ENCODE measurements at places on chromosomes 1 and 21.

- DNase-seq = no peak
Observed at GRCh38 chr1:12048372-12048771, 14.7 kb upstream of the TNFRSF8 start.

DNA sequence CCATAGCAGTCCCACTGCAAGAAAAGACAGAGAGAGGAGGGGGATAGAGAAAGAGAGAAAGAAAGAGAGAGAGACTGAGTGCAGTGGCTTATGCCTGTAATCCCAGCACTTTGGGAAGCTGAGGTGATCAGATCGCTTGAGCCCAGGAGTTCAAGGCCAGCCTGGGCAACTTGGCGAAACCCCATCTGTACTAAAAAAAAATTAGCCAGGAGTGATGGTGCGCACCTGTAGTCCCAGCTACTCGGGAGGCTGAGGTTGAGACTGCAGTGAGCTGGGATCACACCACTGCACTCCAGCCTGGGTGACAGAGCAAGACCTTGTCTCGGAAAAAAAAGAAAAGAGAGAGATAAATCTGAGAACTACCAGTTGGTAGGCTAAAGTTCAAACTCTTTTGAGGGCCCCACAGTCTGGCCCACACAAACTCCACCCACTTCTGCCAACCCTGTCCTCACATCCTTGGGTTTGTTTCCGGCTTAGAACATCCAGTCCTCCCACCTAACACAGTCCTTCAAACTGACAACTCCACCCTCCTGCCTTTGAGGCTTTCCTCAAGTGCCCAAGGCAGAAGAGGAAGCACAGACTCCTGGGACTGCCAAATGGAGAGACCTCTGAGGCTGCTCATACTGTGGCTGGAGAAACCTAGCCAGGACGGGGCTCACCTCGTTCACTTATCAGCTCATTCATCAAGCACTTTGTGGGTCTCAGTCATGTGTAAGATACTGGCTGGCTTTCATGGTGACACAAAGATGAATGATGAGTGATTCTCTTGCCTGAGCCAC lies 20.1 kb downstream of the TFAP2E start:
- DNase-seq = no peak

DNA sequence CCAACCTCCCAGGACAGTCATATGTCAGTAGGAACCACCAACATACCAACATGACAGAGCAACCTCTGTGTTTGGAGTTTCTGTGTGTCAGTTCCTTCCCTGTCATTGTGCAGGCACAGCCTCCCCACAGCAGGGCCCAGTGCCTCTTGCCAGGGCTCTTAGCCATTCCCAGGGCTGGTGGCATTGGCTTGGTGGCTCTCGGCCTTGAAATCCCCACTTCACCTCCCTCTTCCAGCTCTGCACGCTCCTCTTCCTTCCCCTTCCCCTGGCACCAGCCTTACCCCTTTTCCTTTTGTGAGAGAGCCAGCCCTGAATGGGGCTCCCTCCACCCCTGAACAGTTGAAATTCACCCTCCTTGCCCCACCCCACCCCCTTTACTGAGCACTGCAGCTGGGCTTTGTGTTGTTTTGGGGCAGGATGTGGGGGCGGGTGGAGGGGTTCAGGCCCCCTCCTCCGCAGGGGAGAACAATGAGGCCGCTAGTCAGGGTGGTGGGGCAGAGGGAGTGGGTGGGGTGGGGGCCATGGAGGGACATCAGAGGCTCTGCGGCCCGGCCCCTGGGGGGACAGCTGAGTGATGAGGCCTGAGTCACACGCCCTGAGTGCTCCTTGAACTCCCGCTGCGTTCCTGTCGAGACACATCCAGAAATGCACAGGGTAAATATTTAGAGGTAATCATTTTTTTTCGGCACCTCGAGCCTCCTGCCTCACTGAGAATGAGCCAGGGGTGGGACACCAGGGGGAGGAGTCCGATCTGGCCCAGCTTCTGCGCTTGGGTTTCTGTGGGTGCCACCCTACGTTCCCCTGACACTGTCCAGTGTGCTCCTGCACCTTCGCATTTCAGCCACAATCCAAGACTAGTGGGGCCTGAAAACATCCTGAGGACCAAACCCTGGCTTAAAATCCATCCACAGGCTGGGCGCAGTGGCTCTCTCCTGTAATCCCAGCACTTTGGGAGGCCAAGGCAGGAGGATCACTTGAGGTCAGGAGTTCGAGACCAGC lies 28.6 kb downstream of the LGR6 start:
- no peak for DNase-seq

DNA sequence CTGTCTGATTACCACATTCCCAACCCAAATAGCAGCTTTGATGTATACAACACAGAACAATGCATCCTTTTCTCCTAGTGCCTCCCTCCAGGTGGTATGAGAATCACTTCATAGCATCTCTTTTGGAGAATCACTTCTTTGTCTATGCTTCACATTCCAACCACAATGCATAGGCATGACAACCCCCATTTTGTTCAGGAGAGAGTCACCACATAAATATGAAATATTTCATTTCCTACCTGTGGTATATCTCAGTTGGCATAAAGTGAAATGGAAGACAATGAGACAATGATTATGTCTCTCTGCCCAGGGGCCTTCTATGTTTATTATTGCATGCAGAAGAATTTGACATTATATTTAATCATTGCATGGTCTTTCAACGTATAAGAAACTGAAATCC lies 112.2 kb downstream of the BRINP2 start:
- DNase-seq = no peak

DNA sequence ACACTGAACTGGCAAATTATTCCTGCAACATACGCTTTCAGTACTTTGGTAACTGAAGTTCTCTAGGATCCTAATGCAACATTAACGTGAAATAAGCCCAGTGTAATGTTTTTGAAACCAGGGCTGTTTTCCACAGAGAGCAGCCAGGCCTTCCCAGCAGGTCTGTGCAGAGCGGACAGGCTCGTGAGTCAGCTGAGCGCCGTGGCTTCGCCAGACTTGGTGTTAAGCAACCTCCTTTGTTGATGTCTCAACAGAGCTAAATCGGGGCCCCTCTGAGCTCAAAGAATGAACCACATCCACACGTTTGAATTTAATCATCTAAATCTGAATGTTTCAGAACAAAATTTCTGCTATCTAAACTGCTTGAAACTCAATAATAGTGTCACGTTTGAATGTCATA lies 181.8 kb upstream of the FMN2 start:
- DNase-seq = no peak

GRCh38 chr1:220432408-220432807 lies 95.5 kb upstream of the MARK1 start:
- no peak for DNase-seq
